ENCODE measurements at places on chromosomes 16 and 17. TPM values are rescaled to one million over a fixed set of nuclear protein-coding genes. Genes with fewer than 3 reads are reported as not detected.

Gene UNC13D
- 2.7 TPM for total RNA-seq

Gene KRT9
- not detected for total RNA-seq

Gene DBF4B
- total RNA-seq: 22.6 TPM

Gene PERCC1
- 7.1 TPM for total RNA-seq

- DNase-seq: no peak
Measured at GRCh38 chr17:21285164-21286065, 904 bp downstream of the MAP2K3 start.

DNA sequence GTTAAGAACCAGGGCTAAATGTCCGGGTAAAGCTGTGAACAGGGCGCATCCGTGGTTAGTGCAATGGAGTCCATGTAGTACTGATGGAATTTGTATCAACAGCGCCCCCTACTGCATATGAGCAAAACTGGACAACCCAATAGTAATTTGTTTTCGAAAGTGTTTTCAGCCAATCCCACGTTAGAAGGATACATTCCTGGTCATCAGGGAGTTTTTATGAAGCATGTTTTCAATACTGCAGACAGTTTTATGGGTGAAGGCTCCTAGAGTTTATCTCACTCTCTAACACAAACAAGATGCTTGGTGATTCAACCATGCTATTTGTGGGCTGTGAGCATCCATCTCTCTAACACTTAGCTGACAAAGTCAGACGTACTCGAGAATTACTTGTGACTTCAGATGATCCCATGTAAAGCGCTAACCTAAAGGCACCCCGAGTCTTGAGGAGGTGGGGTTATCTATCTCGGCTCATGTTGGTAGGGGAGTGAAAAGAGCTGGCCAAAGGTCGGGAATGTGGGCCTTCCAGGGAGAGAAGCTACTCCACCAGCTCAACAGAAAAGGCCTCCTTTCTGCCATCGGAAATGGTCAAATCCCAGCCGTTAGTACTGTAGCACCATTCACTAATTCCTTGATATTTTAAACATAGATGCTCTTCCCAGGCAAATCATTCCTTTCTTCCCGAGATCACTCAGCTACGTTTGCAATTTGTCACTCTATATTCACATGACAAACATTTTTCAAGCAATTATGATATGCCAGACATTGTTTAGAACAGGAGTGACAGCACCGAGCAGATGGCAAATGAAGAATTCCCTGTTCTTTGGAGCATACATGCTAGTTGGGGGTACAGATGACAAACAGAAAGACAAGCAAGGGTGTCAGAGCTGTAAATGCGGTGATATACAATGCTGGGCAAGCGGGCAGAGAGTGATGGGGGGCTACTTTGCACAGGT lies 46.9 kb upstream of the HNF1B start:
- DNase-seq: no peak

DNA sequence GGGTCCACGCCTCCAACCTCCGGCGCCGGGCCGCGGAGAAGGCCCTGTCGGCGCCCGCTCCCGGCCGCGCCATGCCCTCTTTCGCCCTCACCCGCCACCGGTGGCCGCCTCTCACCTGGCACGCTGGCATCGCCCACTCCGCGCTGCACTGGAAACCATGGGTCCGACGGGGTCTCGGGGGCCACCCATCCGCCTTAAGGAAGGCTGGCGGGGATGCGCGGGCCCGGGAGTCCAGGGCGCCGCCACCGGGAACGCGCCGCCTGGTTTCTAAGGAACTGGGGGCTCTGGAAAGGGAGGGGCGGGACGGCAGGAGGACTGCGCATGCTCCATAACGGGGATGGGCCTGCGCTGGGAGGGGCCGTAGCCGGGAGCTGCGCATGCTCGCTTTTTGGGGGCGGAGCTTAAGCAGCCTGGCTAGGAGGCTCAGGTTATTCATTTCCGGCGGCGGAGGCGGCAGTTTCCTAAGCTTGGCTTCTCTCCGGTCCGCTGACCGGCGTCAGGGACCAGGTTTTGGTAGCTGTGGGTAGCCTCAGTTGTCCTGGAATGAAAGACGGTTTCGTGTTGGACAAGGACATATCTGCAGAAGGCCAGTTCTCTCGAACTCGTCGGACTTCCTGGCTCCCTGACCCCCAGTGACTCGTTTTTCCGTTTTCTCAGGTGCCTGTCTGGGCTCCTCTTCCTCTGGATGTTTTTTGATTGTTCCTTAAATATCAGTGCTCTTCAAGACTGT lies at the start of gene GFOD2:
GFOD2 (minus strand) TSS at position 269 of the 730 bp plus-strand sequence. CDS start 33,601 bp downstream, outside the sequence.
- DNase-seq: peak; percentile 98

GRCh38 chr17:48751172-48751571 lies 22.6 kb upstream of the HOXB13 start:
- DNase-seq: no peak

DNA sequence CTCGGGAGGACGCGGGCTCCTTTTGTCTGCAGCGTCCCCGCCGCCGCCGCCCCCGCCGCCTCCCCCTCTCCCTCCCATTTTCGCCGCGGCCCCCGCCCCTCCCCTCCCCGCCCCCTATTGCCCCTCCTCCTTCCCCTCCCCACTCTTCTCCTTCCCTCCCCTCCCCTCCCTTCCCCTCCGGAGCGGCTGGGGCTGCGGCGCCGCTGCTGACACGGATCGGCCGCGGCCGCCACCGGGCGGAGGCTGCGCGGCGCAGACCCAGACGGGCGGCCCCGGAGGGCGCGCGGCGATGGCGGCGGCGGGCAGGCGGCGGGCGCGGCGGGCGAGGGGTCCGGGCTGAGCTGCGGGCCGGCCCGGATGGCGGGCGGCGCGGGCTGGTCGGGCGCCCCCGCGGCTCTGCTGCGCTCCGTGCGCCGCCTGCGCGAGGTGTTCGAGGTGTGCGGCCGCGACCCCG lies at the start of gene RAB11FIP4:
RAB11FIP4 (plus strand) TSS at position 180 of the 454 bp plus-strand sequence; CDS start at position 358, 178 bp downstream.
- DNase-seq: no peak

DNA sequence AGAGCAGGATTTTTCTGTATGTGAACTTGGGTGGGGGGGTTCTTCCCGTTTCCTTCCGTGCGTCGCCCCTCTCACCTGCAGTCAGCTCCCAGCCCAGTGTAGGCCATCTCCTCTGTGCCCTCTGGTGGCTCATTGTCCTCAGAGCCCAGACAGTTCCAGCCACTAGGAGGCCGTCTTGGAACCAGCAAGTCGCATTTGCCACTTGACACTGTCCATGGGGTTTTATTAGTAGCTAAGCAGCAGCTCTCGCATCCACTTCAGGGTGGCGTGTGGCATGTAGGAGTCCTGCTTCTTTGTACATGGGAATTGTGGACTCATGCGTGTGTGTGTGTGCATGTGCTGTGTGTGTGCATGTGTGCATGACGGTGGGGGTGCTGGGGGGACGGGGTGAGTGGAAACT lies 74.0 kb downstream of the SEC14L1 start:
- no peak for DNase-seq

DNA sequence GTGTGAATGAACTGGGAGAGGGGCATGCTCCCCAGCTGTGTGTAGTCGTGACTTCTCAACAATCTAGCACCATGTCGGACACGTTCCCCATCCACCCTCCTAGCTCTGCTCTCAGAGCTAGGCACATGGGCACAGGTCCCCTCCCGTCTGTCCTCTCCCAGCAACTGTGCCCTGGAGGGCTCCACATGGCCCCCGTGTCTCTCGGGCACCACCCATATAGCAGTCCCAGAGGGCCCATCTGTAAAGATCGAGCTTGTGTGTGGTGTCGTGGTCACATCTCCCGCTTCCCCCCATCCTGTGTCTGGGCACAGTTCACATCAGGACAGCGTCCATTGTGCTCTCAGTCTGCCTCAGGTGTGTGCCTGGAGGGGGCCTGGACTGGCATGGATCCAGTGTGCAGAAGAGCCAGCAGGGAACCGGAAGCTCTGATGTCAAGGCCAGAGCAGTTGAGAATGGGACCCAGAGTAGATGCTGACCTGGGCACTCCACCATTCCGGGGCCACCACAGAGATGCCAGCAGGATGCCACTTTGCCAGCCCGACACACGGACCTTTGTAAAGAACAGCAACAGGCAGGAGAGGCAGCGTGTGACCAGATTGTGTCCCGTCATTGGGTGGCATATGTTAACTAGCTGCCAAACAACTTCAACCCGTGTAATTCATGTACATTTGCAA lies 55.7 kb downstream of the MARF1 start:
- DNase-seq: no peak

DNA sequence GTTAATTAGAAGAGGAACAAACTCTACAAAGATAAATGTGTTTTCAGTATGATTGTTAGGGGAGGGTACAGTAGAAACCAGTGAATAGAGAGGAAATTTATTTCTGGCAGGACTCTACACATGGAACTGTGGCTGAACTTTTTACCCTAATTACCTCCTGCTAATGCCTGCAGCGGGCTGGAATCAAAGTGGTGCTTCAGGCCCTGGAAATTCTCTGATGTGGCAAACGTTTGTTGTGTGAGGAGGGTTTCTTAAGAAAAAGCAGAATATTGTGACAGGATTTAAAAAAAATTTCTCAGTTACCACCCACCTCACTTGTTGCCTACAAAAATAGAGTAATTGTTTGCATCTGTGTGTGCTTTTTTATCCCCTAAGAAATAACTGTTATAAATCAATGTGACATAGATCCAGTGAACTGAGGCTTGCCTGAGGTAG lies 154.5 kb downstream of the BCAS3 start:
- DNase-seq: no peak

- DNase-seq: no peak
Measured at GRCh38 chr17:6290488-6291196, 144.3 kb downstream of the AIPL1 start.

DNA sequence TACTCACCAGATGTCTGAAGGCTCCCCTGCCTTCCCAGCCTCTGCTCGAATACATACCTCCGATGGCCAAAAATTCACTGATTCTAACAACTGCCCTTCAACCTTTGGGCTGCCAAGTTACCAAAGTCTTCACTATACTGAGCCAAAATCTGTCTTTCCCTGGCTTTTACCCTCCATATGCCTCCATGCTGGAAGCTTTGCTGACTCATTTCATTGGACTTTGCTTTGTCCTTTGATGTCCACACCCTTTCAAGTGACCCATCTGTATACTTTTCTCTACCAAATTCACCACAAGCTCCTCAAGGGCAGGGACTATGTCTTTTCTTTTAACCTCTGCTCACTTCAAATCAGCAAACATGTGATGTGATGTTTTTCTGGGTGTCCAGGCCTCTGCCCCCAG lies 21.0 kb upstream of the MTMR4 start:
- no peak for DNase-seq

DNA sequence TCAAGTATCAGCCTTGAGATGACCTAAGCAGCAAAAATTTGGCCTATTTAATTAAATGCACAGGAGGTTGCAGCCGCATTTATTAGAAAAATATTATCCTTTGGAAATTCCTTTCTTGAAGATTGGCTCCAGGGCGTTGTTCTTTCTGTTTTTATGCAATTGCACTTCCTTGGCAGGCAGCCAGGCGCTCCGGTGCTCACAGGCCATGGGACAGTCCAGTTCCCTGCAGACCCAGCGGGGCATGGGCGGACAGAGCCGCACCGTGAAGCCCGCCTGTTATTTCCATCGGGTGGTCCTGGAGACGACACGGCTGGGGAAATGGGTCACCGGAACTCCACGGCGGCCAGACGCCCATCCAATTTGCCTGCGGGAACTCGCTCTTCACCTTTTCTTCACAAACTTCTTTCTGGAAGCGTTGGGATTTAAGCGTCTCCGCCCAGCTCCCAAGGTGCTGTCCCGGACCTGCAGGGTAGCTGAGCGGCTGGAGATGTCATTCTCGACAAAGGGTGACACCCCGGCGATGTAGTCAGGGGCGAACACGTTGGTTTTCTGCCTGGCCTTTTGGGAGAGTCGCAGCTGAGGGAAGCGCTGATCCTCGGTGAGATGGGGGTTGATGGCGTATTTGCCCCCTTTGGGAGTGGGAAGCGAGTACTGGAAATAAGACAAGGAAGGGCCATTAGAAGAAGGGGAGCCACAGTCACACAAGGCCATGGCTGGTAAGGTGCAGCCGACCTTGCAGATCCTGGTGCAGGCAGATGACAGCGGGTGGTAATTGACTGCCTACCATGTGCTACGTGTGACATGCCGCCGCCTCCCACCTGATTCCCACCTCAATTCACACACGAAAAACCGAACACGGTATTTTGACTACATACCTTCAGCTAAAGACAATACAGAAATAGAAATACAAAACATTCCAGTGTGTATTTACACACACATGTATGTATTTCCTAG lies 12.5 kb downstream of the NOB1 start:
- no peak for DNase-seq

DNA sequence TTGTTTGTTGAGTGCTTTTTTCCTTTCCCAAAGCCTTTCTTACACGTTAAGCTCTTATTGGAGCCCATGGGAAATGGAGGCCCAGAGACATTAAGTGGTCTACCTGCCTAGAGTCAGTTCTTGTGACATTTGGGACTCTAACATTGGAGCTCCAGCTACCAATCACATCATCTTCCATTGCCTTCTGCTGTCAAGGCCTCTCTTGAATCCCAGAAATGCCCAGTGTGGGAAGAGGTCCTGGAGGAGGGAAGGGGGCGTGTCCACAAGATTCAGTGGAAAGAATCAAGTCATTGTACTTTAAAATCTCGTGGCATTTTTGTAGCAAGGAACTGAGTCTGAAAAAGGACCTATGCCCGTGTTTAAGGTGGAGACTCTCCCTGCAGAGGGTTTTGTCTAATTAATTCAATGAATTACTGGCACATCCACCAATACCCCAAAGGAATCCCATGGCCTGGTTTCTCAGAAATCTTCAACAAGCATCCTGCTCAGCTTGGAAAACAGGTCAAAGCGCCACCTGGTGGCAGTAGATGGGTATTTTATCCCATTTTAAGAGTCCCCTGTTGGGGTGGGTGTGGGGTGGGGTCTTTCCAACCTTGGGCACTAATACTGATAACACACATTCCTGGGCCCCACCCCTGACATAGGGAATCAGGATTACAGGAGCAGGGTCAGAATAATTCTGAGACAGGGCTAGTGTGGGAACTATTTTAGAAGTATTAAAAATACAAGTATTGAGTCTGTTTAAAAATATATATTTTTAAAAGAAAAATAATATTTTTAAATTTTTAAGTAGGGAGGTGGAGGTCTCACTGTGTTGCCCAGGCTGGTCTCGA lies 24.6 kb downstream of the GPT2 start:
- DNase-seq: peak; percentile 66

DNA sequence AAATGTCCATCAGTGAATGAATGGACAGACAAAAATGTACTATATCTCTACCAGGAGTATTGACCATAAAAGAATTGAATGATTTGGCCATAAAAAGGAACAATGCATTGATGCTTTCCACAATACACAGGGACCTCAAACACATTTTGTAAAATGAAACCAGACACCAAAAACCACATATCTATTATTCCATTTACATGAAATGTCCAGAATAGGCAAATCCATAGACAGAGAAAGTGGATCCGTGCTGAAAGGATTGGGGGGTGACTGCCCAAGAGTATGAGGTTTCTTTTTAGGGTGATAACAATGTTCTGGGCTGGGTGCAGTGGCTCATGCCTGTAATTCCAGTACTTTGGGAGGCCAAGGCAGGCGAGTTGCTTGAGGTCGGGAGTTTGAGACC lies 6.9 kb upstream of the LITAF start:
- DNase-seq: no peak
